ENCODE measurements at places on chromosomes 13 and 19. TPM values are rescaled to one million over a fixed set of nuclear protein-coding genes. Genes with fewer than 3 reads are reported as not detected.

DNA sequence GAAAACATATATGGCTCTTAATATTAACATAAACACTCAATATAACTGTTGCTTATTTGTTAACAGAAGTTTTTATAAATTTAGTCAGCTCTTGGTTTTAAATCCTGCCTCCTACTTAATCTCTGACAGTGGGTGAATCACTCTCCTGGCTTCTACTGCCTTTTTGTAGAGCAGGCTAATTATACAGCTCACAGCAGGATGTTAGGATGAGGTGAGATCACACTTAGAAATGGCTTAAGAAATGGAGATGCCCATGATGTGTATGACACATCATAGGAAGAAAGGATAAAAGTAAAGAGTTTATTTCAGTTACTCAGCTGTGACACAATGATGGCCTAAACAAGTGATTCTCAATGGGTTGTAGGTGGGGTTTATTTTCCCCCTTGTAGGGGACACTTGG lies 345.6 kb downstream of the SPRY2 start:
- DNase-seq: no peak

GRCh38 chr13:65336087-65336749 lies 1893.9 kb downstream of the PCDH9 start:
- DNase-seq: no peak

DNA sequence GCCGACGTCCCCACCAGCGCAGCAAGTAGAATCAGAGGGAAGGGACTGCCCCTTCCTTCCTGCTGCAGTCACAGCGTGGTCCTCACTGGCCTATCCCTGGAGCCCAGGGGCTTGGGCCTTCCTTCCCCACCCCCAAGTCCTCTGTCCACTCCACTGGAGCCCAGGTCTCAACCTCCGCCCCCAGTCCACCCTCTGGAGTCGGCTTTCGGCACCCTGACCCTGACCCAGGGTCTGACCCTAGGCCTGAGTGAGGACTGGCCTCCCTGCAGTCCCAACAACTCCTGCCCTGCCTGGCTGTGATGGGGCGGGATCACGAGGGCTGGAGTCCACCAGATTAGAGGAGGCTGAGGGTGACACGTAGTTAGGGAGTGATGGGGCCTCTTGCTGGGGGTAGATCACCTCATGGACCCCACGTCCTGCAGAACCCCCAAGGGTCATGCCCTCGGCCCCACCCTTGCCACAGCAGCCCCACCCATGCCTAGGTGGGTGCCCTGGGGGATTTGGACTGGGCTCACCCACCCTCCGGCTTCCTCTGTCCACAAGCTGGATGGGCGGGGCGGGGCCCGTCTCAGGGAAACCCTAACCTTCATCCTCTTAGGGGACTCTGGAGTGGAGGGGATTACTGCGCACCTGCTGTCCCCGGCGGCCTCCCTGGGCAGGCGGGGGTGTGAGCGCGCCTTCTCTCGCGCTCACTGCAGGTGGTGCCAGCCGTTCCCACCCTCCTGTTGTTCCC lies 3.8 kb downstream of the RAX2 start:
- DNase-seq: no peak

DNA sequence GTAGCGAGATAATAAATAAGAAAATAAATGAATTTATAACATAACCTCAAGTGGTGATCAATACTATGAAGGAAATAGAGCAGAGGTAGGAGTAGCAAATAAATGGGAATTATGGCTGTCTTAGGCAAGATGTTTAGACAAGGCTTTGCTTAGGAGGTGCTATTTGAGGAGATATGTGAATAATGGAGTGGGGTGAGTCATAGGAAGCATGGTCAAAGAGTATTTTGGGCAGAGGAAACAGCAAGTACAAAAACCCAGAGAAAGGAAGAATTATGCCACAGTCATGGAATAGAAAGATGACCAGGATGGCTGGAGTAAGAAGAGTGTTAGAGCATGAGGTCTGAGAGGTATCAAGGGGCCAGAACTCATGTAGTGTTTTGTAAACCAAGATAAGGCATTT lies 33.6 kb upstream of the LPAR6 start:
- no peak for DNase-seq

DNA sequence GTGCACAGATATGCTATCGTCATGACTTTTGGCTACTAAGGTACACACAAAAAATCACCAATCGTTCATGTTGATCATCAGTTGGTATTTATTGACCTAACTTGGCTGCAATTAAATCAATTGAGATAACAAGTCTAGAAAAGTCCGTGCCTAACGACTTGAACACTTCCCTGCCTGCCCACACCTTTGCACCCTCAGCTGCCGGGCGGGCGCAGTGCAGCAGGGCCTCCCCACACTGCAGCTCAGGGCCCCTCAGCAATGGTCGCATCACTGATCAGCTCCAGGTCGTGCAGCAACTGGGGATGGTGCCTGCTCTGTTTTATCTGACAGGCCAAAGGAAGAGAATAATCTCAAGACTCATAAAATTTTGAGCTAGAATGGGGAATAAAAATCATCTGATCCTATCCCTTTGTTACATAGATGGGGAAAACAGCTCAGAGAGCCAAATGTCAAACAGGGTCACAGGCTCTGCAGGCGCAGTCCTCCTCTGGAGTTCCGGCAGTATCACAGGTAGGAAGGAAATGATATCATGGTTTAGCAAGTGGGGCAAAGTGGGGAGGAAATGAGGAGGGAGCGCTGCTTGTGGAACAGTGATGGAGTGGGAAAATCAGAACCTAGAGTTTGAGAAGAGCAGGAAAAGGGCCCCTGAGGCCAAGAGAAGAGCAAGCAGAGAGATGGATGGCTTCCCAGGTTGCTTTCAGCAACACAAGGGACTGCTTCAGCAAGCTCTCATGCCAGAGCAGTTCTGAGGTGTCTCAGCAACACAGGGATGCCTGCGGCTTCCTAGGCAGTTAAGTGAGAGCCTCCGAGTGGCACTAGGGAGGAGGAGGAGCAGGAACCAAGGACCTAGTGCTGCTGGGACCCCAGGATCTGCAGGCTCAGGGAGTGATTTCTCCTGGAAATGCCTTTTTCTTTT lies 57.5 kb downstream of the SLC7A1 start:
- DNase-seq: no peak

DNA sequence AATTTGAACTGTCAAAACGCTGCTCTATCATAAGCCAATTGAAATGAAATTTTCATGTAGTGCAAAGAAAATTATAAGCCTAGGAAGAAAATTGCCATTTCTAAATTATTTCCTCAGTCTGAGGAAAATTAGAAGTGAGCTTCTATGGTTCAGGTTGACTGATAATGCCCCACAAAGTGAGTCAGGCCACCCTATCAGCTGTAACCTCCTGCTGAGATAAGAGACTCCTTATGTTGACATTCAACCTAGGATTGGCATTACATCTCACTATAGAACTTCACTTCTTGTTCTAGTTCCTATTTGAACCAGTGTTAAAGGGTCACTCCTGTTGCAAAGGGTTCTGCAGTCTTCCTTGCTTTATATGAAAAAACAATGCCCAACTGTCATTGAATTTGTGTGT lies 32.6 kb upstream of the RFC3 start:
- DNase-seq: no peak

- no peak for DNase-seq
Measured at GRCh38 chr13:41751734-41752445, 209.0 kb downstream of the VWA8 start.

DNA sequence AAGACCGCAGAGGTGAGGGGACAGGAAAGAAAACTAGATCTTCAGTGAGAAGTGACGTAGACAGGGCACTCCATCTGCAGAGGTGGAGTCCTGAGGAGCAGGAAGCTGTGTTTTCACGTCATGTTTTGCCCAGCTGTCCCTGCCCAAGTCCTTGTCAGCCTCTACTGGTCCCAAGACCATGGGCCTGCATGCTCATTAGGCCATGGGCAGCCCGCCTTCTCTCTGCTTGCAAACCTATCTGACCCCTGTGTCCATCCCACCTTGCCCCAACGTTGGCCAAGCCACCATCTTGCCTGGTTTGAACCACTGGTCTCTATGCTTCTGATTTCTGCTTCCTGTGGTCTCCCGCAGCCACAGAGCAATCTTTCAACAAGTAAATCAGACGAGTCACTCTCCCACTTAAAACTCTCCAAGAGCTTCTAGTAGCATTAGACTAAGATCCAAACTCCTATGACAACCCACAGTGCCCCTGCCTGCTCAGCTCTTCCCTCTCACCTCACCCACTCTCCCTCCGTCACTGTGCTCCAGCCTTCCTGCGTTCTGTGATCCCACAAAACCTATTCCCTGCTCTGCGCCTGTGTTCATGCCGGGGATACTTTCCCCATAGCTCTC lies 18.6 kb upstream of the CCNE1 start:
- DNase-seq: no peak

GRCh38 chr19:48415395-48415794 lies 21.9 kb downstream of the GRIN2D start:
- DNase-seq: peak; percentile 92

DNA sequence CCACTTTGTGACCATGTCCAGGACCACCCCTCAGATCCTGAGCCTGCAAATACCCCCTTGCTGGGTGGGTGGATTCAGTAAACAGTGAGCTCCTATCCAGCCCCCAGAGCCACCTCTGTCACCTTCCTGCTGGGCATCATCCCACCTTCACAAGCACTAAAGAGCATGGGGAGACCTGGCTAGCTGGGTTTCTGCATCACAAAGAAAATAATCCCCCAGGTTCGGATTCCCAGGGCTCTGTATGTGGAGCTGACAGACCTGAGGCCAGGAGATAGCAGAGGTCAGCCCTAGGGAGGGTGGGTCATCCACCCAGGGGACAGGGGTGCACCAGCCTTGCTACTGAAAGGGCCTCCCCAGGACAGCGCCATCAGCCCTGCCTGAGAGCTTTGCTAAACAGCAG lies 7.7 kb upstream of the CEACAM7 start:
- no peak for DNase-seq

GRCh38 chr13:106212386-106213010 lies 323.0 kb downstream of the EFNB2 start:
- no peak for DNase-seq

DNA sequence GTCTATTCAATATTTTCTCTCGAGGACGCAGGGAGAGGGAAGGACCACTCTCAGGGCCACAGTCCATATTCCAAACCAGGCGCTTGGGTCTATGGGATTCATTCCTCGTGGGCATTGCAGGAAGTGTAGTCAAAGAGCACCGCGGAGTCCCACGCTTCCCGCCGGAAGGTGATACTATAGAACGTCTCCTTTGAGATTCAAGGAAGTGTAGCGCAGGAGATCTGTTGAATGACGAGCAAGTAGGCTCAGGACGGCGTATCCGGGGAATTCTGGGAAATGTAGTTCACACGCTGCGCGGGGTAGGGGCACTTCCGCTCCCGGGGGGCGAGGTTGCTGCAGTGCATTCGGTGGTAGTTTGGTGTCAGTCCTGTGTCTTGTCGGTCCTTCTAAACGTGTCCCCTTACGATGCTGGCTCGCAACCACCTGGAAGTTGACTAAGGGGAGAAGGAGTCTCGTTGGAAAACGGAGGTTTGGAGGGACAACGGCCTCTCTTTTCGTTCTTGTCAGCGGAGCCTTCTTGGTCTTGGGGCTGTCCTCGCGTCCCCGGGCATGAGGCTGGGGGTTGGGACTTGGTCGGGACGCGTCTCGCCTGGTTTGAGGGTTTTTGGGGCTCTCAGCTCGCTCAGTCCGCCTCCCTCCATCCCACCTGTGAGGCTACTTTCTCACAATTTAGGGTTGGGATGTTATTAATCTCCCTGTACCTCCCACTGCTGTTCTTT lies at the start of gene ZNF284:
ZNF284 (plus strand) TSS at position 336 of the 719 bp plus-strand sequence. CDS start 4,231 bp downstream, outside the sequence.
- DNase-seq: no peak

- no peak for DNase-seq
Measured at GRCh38 chr13:39208636-39209035, 170.4 kb downstream of the NHLRC3 start.

- DNase-seq: no peak
Measured at GRCh38 chr19:49141352-49141751, 13.8 kb downstream of the HRC start.

DNA sequence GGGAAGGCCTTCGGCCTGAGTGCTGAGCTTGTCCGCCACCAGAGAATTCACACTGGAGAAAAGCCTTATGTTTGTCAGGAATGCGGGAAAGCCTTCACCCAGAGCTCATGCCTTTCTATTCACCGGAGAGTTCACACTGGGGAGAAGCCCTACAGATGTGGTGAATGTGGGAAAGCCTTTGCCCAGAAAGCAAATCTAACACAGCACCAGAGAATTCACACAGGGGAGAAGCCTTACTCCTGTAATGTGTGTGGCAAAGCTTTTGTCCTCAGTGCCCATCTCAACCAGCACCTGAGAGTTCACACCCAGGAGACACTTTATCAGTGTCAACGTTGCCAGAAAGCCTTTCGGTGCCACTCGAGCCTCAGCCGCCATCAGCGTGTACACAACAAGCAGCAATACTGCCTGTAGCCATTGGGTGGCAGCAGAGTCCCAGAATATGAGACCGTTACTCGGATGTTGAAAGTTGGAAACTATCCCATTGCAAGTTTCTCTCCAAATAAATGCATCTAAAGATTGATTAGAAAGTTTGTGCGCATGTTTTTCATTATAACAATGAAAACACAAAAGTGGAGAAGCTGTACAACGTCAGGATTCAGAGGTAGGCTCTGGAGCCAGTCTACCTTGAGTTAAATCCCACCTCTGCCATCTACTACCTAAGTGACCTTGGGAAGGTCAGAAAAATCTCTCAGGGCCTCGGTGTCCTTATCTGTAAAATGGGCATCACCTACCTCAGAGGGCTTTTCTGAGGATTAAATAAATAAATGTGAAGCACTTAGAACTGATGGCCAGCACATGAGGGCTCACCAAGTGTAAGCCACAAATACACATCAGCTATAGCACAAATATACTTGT lies 21.1 kb downstream of the ZNF473 start:
- peak; percentile 74 for DNase-seq

DNA sequence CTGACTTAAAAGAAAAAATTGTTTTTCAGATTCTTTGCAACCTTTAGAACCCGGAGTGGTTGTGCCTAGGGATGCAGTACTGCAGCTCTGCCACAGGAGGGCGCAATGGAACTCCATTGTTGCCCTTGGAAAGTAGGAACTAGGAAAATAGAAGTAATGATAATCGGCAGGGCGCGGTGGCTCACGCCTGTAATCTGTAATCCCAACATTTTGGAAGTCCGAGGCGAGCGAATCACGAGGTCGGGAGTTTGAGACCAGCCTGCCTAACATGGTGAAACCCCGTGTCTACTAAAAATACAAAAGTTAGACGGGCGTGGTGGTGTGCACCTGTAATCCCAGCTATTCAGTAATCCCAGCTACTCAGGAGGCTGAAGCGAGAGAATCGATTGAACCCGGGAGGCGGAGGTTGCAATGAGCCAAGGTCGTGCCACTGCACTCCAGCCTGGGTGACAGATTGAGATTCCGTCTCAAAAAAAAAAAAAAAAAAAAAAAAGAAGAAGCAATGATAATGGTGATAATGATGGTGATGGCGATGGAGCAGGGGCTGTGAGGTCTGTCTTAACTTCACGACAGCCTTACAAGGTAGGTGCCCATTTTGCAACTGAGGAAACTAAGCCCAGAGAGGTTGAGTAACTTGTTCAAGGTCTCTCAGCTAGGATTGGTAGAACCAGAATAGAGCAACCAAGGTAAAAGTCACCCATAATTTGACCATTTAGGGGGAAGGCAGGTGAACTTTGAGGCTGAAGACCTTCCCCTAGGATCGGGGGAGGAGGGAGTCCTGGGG lies 5.5 kb upstream of the ADAMTS10 start:
- peak; percentile 43 for DNase-seq

- DNase-seq: no peak
Measured at GRCh38 chr13:46229251-46229650, 17.5 kb downstream of the LRRC63 start.

GRCh38 chr13:83166550-83166949 lies 715.7 kb downstream of the SLITRK1 start:
- no peak for DNase-seq

Gene CDADC1
- total RNA-seq: 12.5 TPM

Gene CC2D1A
- total RNA-seq: 48.3 TPM

Gene ZNF446
- 11.1 TPM for total RNA-seq

Gene XPO4
- 23.4 TPM for total RNA-seq

Gene KLK12
- not detected for total RNA-seq

Gene ZNF792
- total RNA-seq: 9.5 TPM

Gene METTL21C
- not detected for total RNA-seq

Gene TNFSF13B
- not detected for total RNA-seq

Gene CYP2A7
- not detected for total RNA-seq

Gene SEMA6B
- total RNA-seq: not detected

All from OCI-LY7 (cell line).